ENCODE measurements at places on chromosomes 6 and 20.
A peak's percentile ranks its signal among the peaks of the same experiment; 100 is the strongest.

DNA sequence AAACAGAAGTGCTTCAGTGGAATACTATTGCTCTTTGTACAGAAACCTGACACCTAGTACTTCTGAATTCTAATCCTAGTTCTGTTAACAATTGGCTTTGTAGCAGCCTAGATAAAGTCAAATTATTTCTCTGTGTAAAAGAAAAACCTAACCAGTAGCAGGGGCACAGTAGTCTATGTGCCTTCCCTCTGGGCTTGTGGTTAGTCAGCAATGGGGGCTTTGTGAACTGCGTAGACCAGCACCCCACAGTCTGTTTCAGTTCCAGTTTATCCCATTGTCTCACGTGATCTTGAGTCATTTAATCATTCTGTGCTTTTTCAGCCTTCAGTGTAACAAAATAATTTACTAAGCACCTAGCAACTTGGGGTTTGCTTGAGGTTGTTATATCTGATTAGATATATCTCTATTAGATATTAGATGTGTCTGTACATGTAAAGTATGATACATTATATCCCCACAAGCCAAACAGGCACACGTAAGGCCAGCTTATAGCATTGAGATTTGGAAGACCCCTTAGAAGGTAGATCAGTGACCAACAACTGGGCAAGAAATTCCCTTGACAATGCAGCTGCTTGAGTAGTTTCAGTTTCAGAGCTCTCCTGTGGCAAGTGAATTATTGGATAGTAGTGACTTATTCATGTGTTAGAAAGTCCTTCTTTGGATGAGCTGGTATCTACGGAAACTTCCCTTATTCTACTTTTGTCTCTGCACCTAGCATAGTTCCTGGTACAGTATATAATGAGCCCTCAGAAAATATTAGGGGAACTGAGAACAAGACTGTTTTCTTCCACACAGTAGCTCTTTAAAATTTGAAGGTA, 27.9 kb upstream of the CCR6 start:
- peaks cover 54% of the 10 kb centered on the region for H3K27me3 ChIP-seq
- H3K4me1 ChIP-seq, result peaks cover 62% of the 10 kb centered on the region
- peak; percentile 46 for DNase-seq

DNA sequence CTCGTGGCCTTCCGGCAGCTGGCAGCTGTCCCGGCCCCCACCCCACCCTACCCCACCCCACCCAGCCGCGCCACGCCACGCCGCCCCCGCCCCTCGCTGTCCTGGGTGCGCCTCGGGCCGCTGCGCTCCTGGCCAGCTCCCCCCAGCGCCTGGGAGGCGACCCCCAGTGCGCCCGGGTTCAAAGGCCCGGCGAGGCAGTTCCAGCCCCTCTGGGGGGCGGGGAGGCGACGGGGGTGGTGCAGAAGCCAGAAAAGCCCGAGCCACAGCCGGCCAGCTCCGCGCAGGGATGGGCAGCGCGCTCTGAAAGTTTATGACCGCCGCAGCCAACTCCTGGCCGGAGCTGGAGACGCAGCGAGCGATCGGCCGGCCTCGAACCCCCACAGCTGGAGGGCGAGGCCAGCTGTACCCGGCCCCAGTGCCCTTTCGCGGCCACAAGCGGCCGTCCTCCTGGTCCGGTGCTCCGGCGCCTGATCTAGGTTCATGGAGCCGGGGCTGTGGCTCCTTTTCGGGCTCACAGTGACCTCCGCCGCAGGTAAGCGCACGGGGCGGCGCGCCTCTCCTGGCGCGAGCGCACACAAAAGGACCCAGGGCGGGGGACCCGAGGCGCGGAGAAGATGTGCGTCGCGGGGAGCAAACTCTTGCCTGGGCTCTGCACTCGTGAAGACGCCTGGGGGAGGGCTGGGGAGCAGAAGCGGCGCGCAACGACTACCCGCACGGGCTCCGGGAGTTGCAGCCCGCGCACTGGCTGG, at the start of gene EDN3:
TSS of gene EDN3 (plus strand) at position 279 of the 749 bp plus-strand sequence. CDS start at position 481, 202 bp downstream.
- peaks cover 45% of the 10 kb centered on the region for H3K27me3 ChIP-seq
- DNase-seq, result no peak
- no peak within 1 kb of the TSS for H3K27ac ChIP-seq

GRCh38 chr6:56869346-56869745, 85.6 kb upstream of the BEND6 start:
- H3K27ac ChIP-seq, result no peak overlapping the region
- no peak overlapping the region for H3K4me3 ChIP-seq
- H3K4me1 ChIP-seq, result no peaks in the 10 kb centered on the region
- H3K36me3 ChIP-seq, result no peaks in the 10 kb centered on the region

GRCh38 chr20:23143986-23144690, 58.0 kb upstream of the CD93 start:
- H3K27me3 ChIP-seq, result peaks cover 13% of the 10 kb centered on the region
- H3K4me1 ChIP-seq, result peaks cover 55% of the 10 kb centered on the region
- DNase-seq, result no peak

DNA sequence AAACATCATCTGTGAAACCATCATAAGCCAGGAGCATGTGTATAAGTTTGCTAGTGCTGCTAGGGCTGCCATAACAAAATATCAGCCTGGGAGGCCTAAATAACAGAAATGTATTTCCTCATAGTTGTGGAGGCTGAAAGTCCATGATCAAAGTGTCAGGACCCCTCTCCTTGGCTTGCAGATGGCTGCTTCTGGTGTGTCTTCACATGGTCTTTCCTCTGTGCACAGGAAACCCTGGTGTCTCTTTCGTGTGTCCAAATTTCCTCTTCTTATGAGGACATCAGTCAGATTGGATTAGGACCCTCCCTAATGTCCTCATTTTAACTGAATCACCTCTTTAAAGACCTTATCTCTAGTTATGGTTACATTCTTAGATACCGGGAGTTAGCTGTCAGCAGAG, 6.2 kb upstream of the CITED2 start:
- peaks cover 16% of the 10 kb centered on the region for H3K4me1 ChIP-seq
- H3K27me3 ChIP-seq, result no peaks in the 10 kb centered on the region
- no peak overlapping the region for H3K27ac ChIP-seq
- no peak overlapping the region for H3K4me3 ChIP-seq

DNA sequence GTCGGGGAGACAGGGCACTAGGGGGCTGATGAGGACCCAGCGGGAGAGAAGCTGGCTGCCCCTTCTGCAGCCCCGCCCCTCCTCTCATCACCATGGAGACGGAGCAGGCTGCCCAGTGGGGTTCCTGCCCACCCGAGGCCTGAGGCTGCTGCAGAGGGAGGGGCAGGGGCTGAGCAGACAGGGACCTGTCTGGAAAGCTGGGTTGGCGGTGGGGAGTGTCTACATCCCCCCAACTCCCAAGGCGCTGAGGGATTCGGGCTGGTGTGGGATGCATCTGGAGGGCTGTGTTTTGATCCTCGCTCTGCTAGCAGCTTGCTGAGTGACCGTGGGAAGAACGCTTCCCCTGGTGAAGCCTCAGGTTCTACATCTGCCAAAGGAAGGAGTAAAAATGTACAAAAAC, 1.2 kb upstream of the BPI start:
- peaks cover 60% of the 10 kb centered on the region for H3K27me3 ChIP-seq
- peaks cover 30% of the 10 kb centered on the region for H3K4me1 ChIP-seq
- DNase-seq, result no peak
- H3K4me3 ChIP-seq, result no peak overlapping the region

DNA sequence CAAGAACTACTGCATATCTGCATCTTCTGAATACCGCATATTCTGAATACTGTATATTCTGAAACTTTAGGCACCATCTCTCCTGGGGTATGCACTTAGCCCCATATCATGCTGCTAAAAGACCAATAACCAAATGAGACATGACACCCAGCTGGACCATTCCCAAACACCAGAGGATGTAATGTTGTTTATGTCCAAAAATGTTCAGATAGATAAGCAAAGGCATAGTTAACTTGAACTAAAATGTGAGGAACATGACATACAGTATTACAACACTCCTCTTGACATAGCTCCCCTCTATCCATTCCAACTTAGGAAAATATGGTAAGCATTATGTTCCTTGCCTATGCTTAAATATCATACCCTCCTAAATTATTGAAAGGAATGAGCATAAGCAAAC, 127.3 kb downstream of the TENT5A start:
- no peaks in the 10 kb centered on the region for H3K27me3 ChIP-seq
- H3K27ac ChIP-seq, result no peak overlapping the region
- no peaks in the 10 kb centered on the region for H3K4me1 ChIP-seq
- no peak overlapping the region for H3K4me3 ChIP-seq

Measured in activated T-cell treated with anti-CD3 and anti-CD28 coated beads, Interleukin-2, amount 50 U/mL, for 72 hours (primary cell).